Kidney (tissue), 22 donors: ENCODE measurements at places on chromosomes 6 and 20. TPM values are rescaled to one million over a fixed set of nuclear protein-coding genes. Genes with fewer than 3 reads are reported as not detected.

DNA sequence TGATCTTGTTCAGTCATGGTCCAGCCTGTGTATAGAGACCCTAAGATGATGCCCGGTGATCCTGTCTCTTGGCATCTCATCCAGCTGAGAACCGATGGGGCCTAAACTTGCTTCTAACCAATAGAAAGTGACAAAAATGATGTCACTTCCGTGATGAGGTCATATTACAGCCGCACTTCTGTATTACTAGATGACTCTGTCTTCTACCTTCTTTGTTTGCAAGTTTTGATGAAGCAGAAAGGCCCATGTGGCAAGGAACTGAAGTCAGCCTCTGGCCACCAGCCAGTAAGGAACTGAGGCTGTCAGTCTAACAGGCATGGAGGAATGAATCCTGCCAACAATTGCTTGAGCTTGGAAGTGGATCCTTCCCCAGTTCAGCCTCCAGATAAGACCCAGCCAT, 32.8 kb upstream of the HLA-C start:
- H3K27me3 ChIP-seq = no peaks in the 10 kb centered on the region
- no peak for DNase-seq
- no peak overlapping the region for H3K4me3 ChIP-seq
- H3K27ac ChIP-seq = no peak overlapping the region

The GLP1R gene
- 0.22 TPM for total RNA-seq

GRCh38 chr6:139164001-139164400, 29.1 kb downstream of the HECA start:
- no peaks in the 10 kb centered on the region for H3K36me3 ChIP-seq
- no peak overlapping the region for H3K27ac ChIP-seq
- H3K4me1 ChIP-seq = peaks cover 11% of the 10 kb centered on the region
- DNase-seq = no peak
- H3K27me3 ChIP-seq = no peaks in the 10 kb centered on the region

- H3K4me1 ChIP-seq = no peaks in the 10 kb centered on the region
- no peak for DNase-seq
- H3K27me3 ChIP-seq = no peaks in the 10 kb centered on the region
- no peak overlapping the region for H3K27ac ChIP-seq
- no peaks in the 10 kb centered on the region for H3K36me3 ChIP-seq
Observed at GRCh38 chr6:83310046-83310445, 116.9 kb downstream of the RWDD2A start.

The GUCA1A gene
- total RNA-seq = not detected

The TRIM31 gene
- 0.22 TPM for total RNA-seq

- no peaks in the 10 kb centered on the region for H3K27me3 ChIP-seq
- DNase-seq = no peak
- no peak overlapping the region for H3K4me3 ChIP-seq
- no peaks in the 10 kb centered on the region for H3K4me1 ChIP-seq
- no peak overlapping the region for H3K27ac ChIP-seq
Observed at GRCh38 chr6:31083742-31084354, 28.5 kb downstream of the C6orf15 start.

DNA sequence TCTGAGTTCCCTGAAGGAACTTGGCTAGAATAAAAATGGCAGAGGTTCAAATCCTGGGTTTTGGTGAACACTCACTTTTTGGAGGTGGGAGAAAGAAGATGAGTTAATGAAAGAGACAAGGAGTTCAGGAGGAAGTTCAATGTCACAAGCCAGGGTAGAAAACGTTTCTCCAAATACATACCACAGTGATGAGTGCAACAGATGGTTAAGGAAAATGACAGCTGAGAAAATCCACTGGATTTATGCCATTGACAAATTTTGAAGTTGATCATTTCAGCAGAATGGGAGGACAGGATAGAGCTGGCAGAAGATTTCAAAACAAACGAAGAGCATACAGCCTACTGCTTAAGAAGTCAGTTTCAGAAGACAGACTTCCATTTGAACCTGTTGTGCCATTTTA, 122.7 kb downstream of the GFRAL start:
- H3K4me1 ChIP-seq = no peaks in the 10 kb centered on the region
- DNase-seq = no peak
- no peaks in the 10 kb centered on the region for H3K27me3 ChIP-seq

The SNX14 gene
- 100 TPM for total RNA-seq

The DEFB116 gene
- not detected for total RNA-seq
